Activated naive CD4-positive, alpha-beta T cell treated with anti-CD3 and anti-CD28 coated beads for 36 hours (primary cell): ENCODE measurements at places on chromosomes 16 and 17.
A peak's percentile ranks its signal among the peaks of the same experiment; 100 is the strongest.

DNA sequence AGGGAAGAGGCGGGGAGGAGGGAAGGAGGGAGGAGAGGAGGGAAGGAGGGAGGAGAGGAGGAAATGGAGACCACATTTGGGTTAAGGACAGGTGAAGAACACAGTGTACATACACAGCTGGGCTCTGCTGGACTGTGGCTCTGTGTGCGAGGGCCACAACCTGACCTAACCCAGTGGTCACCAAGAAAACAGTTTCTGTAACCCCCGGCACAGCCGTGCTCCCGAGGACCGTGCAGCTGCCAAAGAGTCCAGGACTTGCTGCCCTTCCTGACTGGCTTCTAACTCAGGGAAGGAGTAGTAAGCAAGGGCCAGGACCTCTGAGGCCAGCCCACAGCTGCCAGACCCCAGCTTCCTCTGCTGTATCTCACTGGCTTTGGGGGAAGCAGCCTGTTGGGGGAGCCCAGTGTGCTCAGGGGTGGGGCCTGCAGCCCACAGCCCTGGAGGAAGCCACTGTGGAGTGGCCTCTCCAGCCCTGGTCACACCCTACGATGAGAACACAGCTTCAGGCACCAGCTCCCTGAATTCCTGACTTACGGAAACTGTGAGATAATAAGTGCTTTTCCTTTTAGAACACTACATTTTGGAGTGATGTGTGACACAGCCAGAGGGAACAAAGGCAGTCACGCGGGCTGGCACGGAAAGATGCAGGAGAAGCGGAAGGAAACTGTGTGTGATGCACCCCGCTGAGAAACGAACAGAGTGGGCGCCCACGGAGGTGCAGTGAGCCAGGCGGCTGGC, 32.3 kb downstream of the SLC7A5 start:
- no peak for DNase-seq

DNA sequence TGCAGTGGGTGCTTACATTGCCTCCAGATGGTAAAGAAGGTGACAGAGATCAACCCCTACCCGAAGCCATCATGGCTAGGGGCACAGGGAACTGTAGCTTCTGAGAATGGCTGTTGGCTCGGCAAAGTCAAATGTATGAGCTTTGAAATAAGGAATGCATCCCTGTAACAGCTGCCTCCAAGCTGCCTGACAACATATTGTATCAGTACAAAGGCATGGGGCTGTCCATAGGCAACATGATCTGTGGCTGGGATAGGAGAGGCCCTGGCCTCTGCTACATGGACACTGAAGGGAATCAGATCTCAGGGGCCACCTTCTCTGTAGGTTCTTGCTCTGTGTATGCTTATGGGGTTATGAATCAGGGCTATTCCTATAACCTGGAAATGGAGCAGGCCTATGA, 119.2 kb upstream of the NETO2 start:
- no peak for DNase-seq

DNA sequence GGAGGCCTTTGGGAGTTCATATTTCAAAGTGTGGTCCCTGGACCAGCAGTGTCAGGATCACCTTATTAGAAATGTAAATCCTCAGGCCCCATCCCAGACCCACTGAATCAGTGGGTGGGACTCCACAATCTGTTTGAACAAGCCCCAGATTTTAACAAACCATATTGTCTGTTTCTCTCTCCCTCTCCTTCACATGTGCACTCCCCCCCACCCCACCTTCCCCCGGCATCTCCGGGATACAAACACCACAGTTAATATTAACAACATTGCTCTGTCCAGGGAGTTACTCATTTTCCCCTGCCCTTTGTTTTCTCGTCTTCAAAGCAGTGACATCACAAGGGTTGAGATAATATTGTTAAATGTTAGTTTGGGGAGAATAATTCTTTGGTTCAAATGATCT, 127.3 kb downstream of the KATNIP start:
- DNase-seq = no peak

DNA sequence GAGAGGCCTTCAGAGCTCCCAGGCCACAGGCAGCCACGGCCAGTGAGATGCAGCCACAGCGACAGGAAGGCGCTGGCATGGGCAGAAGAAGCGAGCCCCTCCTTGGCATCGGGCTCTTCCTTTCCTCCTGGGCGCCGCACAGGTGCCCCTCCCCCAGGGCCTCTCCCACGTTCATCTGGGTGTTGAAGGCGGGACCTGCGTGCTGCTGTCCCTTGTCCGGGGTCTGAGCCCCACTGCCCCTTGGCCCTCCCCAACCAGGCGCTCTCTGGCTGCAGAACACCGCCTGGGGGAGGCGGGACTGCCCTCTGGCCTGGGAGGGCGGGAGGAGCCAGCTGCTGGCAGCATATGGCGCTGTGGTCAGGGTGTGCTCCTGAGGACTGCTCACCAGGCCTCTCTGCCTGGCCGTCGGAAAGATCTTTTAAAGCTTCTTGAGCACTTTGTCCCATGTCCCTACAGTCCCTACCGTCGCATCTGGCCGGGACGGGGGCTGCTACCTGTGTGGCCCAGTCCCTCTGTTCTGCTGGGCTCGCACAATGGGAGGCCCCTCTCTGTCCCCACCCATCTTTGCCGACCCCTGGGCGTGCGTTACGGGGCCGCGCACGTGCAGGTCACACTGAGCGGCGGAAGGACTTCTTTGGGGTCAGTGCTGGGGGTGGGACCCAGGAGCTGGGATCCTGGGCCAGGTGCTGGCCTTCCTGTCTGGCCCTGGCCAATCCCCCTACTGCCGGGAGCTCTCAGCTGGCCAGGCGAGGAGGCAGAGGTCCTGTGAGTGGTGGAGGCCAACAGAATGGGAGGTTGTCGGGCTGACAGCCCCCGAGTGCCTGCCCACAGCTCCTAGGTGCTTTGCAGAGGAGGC, 1.7 kb downstream of the SLC25A10 start:
- DNase-seq = no peak

DNA sequence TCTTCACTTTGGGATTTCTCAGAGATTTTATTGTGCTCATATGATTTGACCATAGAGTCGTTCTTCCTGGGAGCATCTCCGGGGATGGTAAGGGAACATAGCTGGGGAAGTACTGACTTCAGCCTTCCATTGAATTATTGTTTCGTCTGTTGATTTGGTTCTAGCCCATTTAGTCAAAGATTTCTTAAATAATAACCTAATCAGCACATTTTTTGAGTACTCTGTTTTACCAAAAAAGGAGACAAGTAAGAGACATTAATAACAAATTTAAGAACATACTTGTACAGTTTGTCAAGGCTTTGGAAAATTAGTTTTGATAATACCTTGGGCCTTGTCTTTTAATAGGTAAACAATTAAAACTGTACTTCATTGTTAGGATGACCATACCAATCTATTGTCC, 78.0 kb downstream of the CDRT15 start:
- no peak for DNase-seq

- no peak for DNase-seq
Measured at GRCh38 chr17:70661342-70662222, 492.2 kb downstream of the KCNJ2 start.

- peak; percentile 51 for DNase-seq
Measured at GRCh38 chr17:31310886-31311285, 3.0 kb downstream of the EVI2B start.

DNA sequence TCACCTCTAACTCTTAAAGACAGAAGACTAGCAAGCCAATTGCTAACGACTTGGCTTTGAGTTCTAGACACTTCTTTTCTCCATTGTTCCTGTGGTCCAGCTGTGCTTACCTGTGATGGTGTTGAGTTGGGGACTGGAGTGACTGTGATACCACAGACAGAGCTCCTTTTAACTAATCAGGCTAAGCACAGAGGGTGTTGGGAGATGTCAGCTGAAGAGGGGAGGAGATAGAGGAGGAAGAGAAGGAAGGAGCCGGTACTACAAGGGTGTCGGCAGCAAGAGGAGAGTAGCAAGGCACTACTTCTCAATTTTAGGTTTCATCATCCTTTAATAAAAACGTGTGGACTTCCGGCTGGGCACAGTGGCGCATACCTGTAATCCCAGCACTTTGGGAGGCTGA, 5.1 kb upstream of the MYO1D start:
- DNase-seq = no peak

- DNase-seq = no peak
Measured at GRCh38 chr17:58275417-58275816, 5.3 kb downstream of the MPO start.

- no peak for DNase-seq
Measured at GRCh38 chr16:2821487-2822157, 4.6 kb downstream of the PRSS21 start.

GRCh38 chr17:43531955-43532354, 14.2 kb downstream of the ETV4 start:
- no peak for DNase-seq

DNA sequence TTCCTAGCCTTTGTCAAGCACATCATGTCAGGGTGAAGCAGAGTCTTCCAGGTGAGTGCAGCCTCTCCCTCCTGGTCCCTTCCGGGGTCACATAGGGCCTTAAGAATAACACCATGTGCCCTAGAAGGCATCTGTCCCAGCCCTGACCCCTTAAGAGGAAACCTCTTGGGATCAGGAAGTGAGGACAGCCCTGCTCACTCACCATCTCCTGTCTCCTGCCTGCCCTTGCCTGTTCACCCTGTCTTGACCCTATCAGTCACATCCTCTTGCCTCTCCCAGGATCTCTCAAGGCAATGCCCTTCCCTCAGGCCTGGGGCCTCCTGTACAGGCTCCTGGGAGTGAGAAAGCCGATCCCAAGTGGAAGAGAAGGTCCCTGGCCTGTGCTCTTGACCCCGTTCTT, 13.9 kb downstream of the MYL4 start:
- DNase-seq = no peak

DNA sequence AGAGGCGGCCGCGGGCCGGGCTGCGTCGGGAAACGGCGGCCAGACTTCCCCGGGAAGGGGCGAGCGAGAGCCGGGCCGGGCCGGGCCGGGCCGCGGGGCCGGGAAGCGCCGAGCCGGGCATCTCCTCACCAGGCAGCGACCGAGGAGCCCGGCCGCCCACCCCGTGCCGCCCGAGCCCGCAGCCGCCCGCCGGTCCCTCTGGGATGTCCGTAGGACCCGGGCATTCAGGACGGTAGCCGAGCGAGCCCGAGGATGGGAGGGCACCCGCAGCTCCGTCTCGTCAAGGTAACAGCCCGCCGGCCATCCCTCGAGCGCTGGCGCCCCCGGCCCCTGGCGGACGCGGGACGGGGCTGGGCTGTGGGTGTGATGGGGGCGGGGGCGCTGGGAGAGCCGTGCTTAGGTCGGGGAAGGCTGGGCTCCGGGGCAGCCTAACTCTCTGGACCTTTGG, at the start of gene CRHR1:
Gene CRHR1, plus strand, starts transcription at position 28 of the 448 bp plus-strand sequence. Its CDS starts 225 bp downstream, at position 253.
- DNase-seq = no peak

- peak; percentile 73 for DNase-seq
Measured at GRCh38 chr17:78993241-78993956, 13.7 kb upstream of the LGALS3BP start.

GRCh38 chr17:27544350-27545131, 86.4 kb upstream of the LGALS9 start:
- peak; percentile 92 for DNase-seq

DNA sequence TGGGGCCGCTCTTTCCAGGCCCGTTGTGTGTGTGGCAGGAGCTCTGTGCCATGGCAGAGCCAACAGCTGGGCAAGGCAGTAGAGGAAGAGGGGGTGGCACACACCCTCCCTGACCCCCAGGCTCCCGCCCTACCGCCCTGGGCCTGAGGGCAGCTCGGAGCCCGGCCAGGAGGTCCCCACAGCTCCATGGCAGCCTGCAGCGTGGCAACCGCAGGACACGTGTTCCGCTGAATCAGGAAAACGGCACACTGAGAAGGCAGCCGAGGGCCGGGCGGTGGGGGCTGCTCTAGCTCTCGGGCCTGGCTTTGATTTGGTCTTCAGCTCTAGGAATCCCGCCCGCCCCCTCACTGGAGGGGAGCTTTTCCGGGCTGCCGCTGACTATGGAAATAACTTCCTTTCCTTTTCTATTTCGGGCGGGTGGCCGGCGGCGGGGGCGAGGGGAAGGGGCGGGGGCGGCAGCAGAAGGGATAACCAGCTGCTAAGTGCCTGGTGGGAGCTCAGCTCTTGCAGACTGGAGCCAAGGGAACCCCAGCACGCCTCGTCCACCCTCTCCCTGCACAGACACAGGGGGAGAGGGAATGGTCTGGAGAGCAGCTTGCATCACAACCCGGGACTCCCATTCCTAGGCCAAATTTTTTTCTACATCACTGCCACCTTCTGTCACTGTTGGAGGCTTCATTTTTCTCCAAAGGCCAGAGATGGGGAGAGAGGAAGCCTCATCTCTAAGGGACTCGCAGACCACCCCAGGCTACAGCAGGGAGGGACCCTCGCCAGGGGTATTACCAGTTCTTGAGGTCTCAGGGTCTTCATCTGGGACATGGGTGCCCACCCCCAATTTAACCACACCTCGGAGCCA, 24.8 kb upstream of the MRPS23 start:
- peak; percentile 66 for DNase-seq

DNA sequence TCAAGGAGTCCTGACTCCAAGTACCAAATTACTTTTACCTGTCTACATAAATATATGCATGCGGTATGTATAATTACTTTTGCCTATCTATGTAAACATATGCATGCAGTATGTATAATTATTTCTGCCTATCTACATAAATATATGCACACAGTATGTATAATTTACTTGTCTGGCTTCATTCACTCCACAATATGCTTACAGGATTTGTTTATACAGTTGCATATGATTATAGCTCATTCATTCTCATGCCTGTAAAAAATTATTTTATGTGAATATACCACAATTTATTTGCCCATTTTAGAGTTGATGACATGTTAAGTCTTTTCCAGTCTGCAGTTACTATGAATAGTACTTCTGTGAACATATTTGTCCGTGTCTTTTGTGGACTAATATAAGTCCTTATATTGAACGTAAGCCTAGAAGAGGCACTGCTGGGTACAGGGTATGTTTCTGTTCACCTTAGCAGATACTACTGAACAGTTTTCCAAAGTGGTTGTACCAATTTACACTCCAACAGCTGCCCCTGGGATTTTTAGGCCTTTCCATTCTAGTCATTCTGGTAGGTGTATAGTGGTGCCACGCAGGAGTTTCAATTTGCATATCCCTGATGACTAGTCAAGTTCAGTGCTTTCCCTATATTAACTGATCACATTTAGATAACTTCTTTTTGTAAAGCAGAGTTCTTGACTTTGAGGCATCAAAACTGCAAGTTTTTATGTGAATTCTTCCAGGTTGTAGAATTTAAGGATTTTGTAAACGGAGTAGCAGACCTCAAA, 47.0 kb downstream of the MARVELD3 start:
- DNase-seq = peak; percentile 6

- DNase-seq = no peak
Measured at GRCh38 chr16:83928341-83929055, 24.5 kb upstream of the OSGIN1 start.

DNA sequence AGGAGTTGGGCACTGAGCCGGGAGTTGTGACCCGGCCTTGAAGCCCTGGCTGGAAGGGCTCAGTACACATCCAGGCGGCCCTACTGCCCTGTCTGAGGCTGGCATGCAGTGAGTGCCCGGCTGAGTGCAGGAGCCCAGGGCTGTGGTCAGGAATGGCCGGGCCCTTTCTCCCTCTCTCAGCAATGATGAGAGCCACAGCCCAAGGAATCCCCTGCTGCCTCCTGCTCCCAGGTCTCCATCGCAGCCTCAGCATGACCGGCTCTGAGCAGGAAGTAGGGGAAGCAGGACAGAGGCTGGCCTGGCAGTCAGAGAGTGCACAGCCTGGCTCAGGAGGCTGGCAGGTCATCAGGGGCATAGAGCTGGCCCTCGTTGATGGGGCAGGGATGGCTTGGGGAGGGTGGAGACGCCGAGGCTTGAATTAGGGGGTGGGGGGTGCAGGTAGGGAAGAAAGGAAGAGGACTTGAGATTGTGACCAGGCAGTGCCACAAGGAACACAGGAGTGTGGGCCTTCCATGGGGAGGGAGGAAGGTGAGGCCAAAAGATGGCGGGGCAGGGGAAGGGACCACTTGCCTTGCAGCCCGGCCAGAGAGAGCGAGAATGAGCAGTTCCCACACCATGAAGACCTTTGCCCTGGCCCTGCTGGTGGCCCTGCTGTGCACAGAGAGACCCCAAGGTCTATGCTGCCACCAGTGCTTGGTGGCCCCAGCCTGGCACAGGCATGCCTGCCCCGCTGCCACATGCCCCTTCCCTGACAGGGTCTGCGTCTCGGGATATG, 32.1 kb upstream of the KRT17 start:
- no peak for DNase-seq
